ENCODE measurements at places on chromosomes 6 and 20. TPM values are rescaled to one million over a fixed set of nuclear protein-coding genes. Genes with fewer than 3 reads are reported as not detected.

The ECHDC1 gene
- total RNA-seq = 67.0 TPM

The PPP1R3G gene
- total RNA-seq = 3.3 TPM

The SAPCD1 gene
- total RNA-seq = 0.59 TPM

The PSMA7 gene
- total RNA-seq = 208 TPM

The NMBR gene
- not detected for total RNA-seq

The GJA1 gene
- 1,360 TPM for total RNA-seq

The GFOD1 gene
- total RNA-seq = 3.6 TPM

The HTR1E gene
- total RNA-seq = not detected

The GNMT gene
- 0.72 TPM for total RNA-seq

The CLPSL1 gene
- not detected for total RNA-seq

- H3K36me3 ChIP-seq = peaks cover 28% of the 10 kb centered on the region
- H3K27me3 ChIP-seq = no peaks in the 10 kb centered on the region
- H3K4me1 ChIP-seq = peaks cover 1% of the 10 kb centered on the region
- DNase-seq = peak; percentile 74
- H3K27ac ChIP-seq = no peak overlapping the region
These were observed 11.2 kb downstream of the NT5DC1 start for GRCh38 chr6:116111552-116112528.

DNA sequence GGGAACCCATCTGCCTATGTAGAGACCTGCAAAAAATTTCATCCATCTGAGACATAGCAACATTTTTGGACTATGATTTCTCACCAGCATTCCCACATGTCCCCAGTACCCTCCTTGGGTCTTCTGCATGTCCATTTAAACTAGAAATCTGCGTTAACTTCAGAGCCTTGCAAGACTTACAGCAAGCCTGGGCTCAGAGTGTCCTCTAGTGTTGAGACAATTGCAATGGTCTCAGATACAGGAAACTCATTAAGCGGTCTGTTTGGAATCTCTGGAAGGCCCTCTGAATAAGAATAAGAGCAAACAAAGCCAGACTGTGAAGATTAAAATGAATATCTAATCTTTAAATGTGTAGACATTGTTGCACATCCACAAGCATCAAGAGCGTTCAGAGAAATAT, 20.5 kb upstream of the PI3 start:
- H3K4me1 ChIP-seq = peaks cover 9% of the 10 kb centered on the region
- H3K27me3 ChIP-seq = peaks cover 8% of the 10 kb centered on the region
- no peak overlapping the region for H3K4me3 ChIP-seq
- DNase-seq = no peak

GRCh38 chr20:10665027-10665561, 8.7 kb downstream of the JAG1 start:
- peak overlapping the region; percentile 65 for H3K27ac ChIP-seq
- peaks cover 43% of the 10 kb centered on the region for H3K4me1 ChIP-seq
- no peaks in the 10 kb centered on the region for H3K27me3 ChIP-seq
- no peak for DNase-seq

GRCh38 chr6:10402648-10403311, 12.1 kb downstream of the TFAP2A start:
- peaks cover 39% of the 10 kb centered on the region for H3K27me3 ChIP-seq
- no peak overlapping the region for H3K4me3 ChIP-seq
- no peak overlapping the region for H3K27ac ChIP-seq
- peaks cover 11% of the 10 kb centered on the region for H3K4me1 ChIP-seq

GRCh38 chr6:8000188-8000596, 64.0 kb downstream of the BLOC1S5 start:
- H3K36me3 ChIP-seq = no peaks in the 10 kb centered on the region
- DNase-seq = no peak
- H3K27me3 ChIP-seq = no peaks in the 10 kb centered on the region
- peak overlapping the region; percentile 47 for H3K27ac ChIP-seq

GRCh38 chr20:50197463-50198179, 7.0 kb downstream of the CEBPB start:
- no peaks in the 10 kb centered on the region for H3K36me3 ChIP-seq
- H3K27me3 ChIP-seq = no peaks in the 10 kb centered on the region
- no peak overlapping the region for H3K4me3 ChIP-seq
- no peak overlapping the region for H3K27ac ChIP-seq
- peak; percentile 61 for DNase-seq
- H3K4me1 ChIP-seq = peaks cover 17% of the 10 kb centered on the region

DNA sequence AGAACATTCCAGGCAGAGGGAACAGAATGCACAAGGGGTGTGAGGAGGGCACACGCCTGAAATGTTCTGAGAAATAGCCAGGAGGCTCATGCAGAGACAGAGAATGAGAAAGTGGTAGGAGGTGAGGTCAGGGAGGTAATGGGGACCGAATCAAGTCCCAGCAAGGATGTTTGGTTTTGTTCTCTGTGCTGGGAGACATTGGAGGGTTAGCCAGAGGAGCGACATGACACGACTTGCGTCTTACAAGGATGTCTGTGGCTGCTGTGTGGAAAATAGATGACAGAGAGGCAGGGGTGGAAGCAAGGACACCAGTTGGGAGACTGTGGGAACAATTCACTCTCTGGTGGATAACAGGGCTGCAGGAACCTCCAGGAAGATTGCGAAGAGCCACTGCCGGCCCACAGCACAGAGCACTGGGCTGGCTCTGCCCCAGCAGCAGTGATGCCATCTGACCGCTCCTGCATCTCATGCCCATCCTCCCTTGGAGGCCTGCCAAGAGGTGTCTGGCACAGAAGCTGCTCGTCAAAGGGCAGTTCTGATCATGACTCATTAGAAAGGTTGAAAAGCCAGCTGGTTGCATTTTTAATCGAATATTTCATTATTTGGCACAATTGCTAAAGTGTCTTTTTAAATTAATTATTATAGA, 57.7 kb upstream of the CD83 start:
- no peak overlapping the region for H3K4me3 ChIP-seq
- H3K36me3 ChIP-seq = no peaks in the 10 kb centered on the region
- peak; percentile 21 for DNase-seq
- H3K27ac ChIP-seq = no peak overlapping the region
- H3K27me3 ChIP-seq = peaks cover 37% of the 10 kb centered on the region
- H3K4me1 ChIP-seq = no peaks in the 10 kb centered on the region

DNA sequence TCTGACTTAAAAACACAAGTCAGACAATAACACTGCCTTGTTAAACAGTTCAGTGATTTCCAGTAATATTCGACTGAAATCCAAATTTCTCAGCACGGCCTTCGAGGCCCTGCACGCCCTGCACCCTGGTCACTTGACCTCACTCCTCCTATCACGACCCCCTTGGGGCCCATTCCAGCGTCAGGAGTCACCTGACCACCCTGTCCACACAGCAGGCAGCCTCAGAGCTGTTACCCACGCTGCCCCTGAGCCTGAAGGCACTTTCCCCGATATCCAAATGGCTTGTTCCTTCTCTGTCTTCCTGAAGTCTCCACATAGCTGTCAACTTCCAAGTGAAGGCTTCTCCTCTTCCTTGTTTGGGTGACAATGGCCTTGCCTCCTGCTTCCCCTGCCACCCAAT, 33.1 kb upstream of the SMOC2 start:
- no peaks in the 10 kb centered on the region for H3K4me1 ChIP-seq

GRCh38 chr6:116206231-116206903, 47.5 kb downstream of the TSPYL4 start:
- DNase-seq = no peak
- H3K27me3 ChIP-seq = no peaks in the 10 kb centered on the region
- no peak overlapping the region for H3K4me3 ChIP-seq
- no peaks in the 10 kb centered on the region for H3K36me3 ChIP-seq

GRCh38 chr6:112298816-112299281, 44.5 kb upstream of the LAMA4 start:
- H3K27ac ChIP-seq = peak overlapping the region; percentile 97
- DNase-seq = no peak
- no peaks in the 10 kb centered on the region for H3K27me3 ChIP-seq
- peaks cover 44% of the 10 kb centered on the region for H3K4me1 ChIP-seq
- no peaks in the 10 kb centered on the region for H3K36me3 ChIP-seq
- peak overlapping the region; percentile 51 for H3K4me3 ChIP-seq

DNA sequence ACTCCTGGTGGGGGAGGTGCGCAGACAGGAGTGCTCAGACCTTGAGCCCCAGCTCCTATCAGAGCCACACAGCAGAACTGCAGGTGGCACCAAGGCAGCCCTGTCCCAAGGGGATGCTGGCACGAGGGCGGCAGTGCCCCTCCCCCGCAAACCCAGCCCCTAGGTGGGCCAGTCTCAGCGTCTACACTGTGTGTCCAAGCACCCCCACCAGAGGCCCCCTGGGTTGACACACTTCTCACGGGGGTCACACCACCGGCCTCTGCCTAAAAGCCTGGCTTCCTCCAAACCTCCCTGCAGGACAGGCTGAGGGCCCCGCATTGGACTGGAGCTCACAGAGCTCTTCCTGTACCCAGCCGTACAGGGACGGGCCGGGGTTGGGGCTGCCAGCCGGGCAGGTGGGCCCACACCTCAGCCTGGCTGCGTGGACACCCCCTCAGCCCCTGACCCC, 8.1 kb downstream of the SLC2A4RG start:
- H3K27ac ChIP-seq = no peak overlapping the region
- H3K4me1 ChIP-seq = no peaks in the 10 kb centered on the region
- H3K36me3 ChIP-seq = peaks cover 9% of the 10 kb centered on the region
- peak; percentile 91 for DNase-seq

DNA sequence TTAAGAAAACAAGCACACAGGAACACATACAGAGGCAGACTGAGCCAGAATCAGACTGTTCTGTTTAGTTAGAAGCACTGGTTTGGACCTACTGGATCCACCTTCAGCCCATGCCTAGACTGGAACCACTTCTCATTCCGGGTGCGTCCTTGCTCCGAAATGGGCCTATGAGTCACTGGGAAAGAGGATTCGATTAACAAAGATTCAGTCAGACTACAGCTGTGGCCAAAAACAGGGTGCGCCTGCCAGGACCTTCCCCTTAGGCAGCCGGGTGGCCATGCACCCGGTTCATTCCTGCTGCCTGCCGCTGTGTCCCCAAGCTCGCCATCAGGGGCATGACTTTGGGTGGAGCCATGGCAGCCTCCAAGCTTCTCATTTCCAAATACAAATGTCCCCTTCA, 14.5 kb upstream of the KCNK5 start:
- no peak overlapping the region for H3K4me3 ChIP-seq
- no peaks in the 10 kb centered on the region for H3K4me1 ChIP-seq
- no peaks in the 10 kb centered on the region for H3K27me3 ChIP-seq
- H3K36me3 ChIP-seq = no peaks in the 10 kb centered on the region
- peak; percentile 49 for DNase-seq
- no peak overlapping the region for H3K27ac ChIP-seq

DNA sequence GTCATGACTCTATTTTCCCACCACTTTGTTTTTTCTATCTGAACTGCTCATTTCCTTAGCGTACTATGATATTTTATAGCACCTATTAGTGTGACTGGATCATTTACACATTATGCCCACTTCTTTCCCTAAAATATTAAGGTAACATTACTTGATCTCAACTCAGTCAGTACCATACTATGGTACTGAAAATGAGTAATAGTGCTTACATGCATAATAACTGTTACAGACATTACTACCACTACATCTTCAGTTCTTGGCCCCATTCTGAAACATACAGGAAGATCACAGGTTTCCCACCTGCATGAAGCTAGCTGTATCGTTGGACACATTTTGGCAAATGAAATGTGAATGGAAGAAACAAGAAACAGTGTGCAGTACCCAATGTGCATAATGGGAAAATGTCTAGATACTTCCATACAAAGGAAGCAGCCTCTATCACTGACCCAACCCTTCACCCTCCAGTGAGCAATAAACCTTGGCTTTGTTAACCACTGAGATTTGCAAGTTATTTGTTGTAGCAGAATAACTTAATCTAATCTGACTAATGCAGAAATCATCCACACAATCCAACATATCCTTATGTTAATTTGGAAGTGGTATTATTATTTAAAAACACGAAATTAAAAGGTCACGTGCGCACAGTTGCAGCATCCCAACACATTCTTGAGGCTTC, 108.6 kb upstream of the DOK5 start:
- DNase-seq = no peak
- H3K27me3 ChIP-seq = no peaks in the 10 kb centered on the region
- H3K4me3 ChIP-seq = no peak overlapping the region
- H3K27ac ChIP-seq = no peak overlapping the region

DNA sequence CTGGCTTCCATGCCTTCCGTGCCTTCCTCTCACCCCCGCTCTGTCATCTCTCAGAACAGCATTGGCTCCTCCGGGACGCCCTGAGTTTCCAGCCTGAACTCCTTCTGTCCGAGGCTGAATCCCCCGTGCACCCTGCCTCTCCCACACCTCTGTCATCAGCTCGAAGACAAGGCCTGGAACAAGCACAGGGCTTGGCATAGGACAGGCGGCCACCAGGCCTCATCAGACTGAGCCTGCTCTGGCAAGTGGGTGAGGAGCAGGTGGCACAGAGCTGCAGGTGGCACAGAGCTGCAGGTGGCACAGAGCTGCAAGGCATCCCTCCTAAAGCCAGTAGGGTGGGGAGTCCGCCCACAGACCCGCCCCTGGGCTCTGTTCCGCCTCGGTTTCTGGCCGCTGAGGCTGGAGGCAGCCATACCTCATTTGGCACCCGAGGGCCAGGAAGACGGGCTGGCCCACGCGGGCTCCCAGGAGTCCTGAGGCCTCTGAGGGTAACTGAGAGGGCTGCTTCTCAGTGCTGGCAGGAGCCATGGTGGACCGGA, 60.2 kb downstream of the EZR start:
- peak; percentile 41 for DNase-seq
- peaks cover 3% of the 10 kb centered on the region for H3K4me1 ChIP-seq
- no peaks in the 10 kb centered on the region for H3K36me3 ChIP-seq

GRCh38 chr6:34810017-34810882, 18.4 kb downstream of the BLTP3A start:
- H3K36me3 ChIP-seq = no peaks in the 10 kb centered on the region
- no peaks in the 10 kb centered on the region for H3K4me1 ChIP-seq
- DNase-seq = no peak
- no peak overlapping the region for H3K27ac ChIP-seq
- H3K4me3 ChIP-seq = no peak overlapping the region

- H3K27me3 ChIP-seq = no peaks in the 10 kb centered on the region
- peaks cover 11% of the 10 kb centered on the region for H3K4me1 ChIP-seq
- H3K36me3 ChIP-seq = no peaks in the 10 kb centered on the region
- peak; percentile 100 for DNase-seq
- peak within 1 kb of the TSS; percentile 90 for H3K27ac ChIP-seq
These were observed at the start of gene ID4 for GRCh38 chr6:19836799-19837510. Gene ID4 (plus strand): TSS chr6:19837370. CDS start chr6:19837755, 385 bp downstream.

- H3K4me1 ChIP-seq = peaks cover 22% of the 10 kb centered on the region
- H3K27me3 ChIP-seq = no peaks in the 10 kb centered on the region
- H3K4me3 ChIP-seq = no peak overlapping the region
- no peak for DNase-seq
- H3K36me3 ChIP-seq = no peaks in the 10 kb centered on the region
These were observed 82.7 kb downstream of the JAG1 start for GRCh38 chr20:10590950-10591671.

DNA sequence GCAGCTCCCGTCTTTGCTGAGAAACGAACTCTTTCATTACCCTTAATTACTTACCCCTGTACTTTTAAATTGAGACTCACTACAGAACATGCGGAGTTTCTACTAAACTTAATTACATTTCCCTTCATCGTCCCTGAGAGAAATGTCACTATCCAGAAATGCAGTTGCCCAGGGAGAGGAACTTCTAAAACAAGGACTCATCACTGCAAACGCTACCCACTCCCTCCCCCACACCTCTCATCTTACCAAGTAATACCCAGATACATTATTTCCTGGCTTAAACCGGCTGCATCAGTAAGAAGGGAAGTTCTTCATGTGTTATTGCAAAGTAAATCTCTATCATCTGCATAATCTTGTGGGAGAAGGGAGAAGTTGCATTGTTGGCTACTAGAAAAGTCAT, 138.3 kb downstream of the IPCEF1 start:
- no peaks in the 10 kb centered on the region for H3K4me1 ChIP-seq
- no peak overlapping the region for H3K27ac ChIP-seq
- no peak overlapping the region for H3K4me3 ChIP-seq
- no peaks in the 10 kb centered on the region for H3K27me3 ChIP-seq

- H3K27me3 ChIP-seq = no peaks in the 10 kb centered on the region
- no peak for DNase-seq
- H3K4me3 ChIP-seq = no peak overlapping the region
- no peaks in the 10 kb centered on the region for H3K36me3 ChIP-seq
- no peak overlapping the region for H3K27ac ChIP-seq
These were observed 48.2 kb upstream of the BEND6 start for GRCh38 chr6:56906752-56907151.
